ENCODE measurements at places on chromosomes 7 and 10.

GRCh38 chr7:85997515-85997914 lies 646.2 kb upstream of the GRM3 start:
- no peak for DNase-seq

- no peak for DNase-seq
Measured at GRCh38 chr10:100739517-100740368, 5.6 kb upstream of the PAX2 start.

GRCh38 chr7:99173787-99174186 lies 29.9 kb upstream of the SMURF1 start:
- DNase-seq: no peak

DNA sequence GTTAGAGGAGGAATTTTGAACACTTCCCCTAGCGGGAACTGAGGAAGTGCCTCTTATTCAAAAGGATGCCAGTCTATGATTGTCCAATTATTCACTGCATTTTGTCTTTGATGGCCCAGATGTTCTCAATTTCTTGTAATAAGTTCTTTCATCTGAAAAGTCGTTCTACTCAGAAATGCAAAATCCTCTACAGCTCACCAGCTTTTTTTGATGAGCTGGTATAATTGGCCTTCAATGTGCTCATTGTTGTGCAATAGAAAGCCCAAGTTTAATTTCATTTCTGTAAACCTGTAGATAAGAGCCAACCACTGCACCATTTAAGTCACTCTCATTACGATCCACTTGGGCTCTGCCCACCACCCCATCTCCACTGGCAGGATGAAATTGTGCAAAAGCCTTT lies 978.7 kb upstream of the AUTS2 start:
- DNase-seq: no peak

GRCh38 chr10:6059506-6059905 lies 2.7 kb downstream of the IL2RA start:
- DNase-seq: no peak

- no peak for DNase-seq
Measured at GRCh38 chr10:102284531-102284930, 39.2 kb downstream of the GBF1 start.

DNA sequence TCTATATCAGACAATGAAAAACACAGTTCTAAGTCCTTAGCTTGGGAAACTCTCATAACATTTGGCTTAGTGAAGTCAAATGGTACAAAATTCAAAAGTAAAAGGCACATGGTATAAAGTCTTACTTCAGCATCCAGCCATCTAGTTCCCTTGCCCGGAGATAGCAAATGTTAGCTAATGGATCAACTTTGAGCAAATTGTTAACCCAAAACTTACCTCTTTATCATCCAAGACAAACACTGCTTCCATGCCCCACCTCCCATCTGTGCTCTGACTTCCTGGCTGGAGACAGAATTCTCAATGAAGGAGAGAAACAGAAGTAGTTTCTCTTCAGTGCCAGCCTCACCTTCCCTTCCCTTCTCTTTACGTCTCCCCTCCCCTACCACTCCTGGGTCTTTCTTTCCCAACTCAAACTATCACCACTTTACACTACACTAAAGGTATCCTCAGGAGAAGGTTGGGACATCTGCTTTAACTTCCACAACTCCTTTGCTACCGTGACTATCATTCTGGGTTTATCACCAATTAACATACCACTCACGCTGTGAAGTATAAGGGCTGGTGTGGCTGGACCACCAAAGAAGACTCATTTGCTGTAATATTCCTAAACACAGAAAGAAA lies 21.2 kb upstream of the ZNRF2 start:
- DNase-seq: no peak

GRCh38 chr7:31036924-31037323 lies 15.2 kb upstream of the ADCYAP1R1 start:
- no peak for DNase-seq

- no peak for DNase-seq
Measured at GRCh38 chr10:97827702-97828291, 21.8 kb upstream of the GOLGA7B start.

DNA sequence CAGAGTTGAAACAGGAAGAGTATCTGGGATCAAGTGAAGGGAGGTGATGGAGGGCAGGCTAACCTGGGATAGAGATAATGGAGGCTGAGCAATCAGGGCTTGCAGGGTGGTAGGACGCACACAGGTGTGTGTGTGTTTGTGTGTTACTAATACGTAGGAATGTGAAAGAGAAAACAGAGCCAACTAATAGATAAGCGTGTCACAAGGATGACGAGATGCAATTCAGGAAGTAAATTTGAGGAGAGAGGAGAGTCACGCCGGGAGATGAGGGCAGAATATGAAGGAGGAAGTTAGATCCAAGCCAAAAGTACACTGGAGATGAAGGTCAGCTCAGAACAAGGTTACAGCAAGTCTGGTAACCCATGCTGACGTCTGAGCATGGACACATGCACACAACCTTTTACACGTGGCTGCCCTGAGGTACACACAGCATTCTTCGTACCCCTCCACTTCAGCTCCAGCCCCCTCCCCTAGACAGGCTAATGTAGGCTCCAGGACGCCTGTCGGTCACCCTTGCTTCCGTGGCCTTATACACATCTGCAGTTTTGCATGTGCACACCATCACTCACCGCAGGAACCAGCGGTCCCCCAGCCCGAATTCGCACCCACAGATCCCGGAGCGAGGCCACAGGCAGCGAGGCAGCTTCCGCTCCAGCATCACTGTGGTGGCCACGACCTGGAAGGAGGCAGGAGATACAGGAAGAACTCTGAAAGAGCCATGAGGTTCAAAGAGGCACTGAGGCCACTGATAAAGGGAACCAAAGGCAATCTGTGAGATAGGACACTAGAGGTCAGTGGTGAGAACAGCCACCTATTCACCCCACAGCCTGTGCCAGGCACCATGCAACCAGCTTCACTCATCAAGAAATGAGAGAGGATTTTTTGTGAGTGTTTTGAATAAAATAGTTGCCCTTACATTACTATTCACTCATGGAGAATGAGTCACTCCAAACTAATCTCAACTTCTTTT lies 23.7 kb upstream of the TRPV6 start:
- no peak for DNase-seq

DNA sequence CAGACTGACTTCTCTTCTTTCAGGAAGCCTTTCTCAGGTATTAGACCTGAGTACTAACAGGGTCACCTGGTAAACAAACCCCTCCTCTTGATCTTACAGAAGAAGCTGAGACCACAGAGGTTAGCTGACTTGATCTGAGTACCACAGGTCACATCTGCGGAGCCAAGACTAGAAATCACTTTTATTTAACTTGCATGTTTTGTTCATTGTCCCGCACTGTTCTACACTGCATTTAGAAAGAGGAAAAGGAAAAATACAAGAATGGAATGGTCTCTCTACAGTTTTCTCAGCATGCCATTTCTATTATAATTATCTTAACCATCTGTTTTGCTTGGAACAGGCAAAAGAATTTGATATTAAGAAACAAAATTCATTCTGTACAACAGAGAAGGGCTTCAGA lies 245.6 kb upstream of the ETV1 start:
- no peak for DNase-seq

DNA sequence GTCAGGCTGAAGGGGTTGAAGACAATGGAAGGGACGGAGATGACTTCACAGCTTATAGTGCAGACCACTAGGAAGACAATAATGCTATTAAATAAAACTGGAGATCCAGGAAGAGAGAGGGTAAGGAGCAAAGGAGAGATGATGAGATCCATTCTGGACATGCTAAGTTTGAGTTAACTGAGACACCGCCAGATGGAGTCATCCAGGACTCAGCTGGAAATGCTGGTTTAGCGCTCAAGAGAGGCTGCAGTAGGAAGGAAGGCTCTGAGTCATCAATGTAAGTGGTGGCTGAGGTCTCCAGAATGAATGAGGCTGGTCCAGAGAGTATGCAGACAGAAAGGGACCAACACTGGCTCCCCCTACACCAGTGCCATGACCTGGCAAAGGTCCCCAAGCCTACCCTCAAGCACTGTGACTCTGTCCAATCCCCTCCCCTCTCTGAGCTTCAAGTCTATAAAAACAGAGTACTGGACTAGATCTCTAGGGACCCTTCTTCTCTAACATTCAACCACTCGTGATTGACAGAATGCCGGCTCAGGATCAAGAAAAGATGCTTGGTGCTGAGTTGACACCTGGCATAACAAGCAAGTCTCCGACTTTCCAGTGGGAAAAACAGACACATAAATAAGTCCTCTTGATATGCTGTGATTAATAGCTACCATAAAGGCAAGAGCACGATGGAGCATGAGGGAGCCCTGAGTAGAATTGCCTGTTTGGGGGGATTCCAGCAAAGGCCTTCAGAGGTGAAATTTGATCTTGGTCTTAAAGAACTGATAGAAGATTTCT lies 8.9 kb downstream of the GFRA1 start:
- no peak for DNase-seq

GRCh38 chr10:10327934-10328333 lies 689.7 kb upstream of the CELF2 start:
- DNase-seq: no peak

DNA sequence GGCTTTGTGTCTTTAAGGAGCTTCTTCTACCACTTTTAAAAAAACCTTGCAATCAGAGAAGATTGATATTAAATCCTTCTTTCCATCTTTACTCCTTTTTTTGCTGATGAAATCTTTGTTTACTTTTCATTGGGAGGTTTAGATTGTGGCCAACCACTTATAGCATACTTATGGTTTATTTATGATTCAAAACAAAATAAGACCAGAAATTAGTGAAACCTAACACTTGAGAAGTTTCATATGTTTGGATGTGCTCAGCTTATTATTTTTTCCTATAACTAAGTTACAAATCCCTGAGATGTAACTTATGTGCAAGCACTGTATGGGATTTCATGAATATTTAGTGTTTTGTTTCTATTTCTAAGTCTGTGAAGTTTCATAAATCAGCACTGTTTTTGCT lies 13.5 kb upstream of the PRPS1L1 start:
- no peak for DNase-seq

DNA sequence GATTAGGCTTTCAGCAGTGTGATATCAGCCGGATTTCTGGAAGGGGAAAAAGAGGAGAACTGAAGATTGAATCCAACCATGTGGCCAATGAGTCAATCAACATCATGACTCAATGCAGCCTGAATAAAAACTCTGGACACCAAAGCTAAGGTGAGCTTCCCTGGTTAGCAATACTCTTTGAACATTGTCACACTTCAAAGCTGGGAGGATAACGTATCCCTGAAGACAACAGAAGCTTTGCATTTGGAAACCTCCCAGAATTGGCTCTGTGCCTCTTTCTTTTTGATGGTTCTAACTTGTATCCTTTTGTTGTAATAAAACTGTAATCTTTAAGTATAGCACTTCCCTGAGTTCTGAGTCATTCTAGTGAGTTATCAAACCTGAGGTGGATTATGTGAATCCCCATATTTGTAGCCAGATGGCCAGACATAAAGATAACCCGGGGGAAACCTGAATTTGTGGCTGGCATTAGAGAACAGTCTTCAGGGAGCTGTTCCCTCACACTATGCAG lies 284.4 kb downstream of the IPMK start:
- no peak for DNase-seq

DNA sequence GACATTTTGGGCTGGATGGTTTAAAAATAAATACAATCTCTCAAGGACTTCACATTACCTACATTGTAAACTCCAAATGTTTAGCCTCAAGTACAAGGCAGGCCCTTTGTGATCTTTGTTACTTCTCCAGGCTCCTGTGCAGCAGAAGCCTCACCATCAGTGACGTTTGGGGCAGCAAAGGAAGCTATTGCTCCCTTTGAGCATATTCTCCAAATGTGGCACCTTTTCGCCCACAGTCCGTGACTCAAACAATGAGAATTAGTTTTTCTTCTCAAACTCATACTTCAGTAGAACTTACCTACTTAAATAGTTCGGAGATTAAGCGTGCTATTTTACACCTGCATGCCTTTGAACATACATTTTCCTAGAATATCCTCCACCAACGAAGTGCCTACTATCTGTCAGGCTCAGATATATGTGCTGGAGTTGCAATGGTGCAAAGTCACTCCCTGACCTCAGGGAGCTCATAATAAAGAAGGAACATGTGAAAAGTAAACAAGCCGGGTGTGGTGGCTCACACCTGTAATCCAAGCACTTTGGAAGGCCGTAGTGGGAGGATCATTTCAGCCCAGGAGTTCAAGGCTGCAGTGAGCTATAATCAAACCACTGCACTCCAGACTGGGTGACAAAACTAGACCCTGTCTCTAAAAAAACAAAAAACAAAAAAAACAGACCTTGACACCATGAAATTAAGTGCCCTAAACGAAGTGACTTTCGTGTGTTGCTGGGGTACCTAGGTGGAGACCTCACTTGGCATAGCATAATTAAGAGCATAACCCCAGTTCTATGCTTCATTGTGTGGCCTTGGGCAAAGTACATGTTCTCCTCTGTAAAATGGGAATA lies 1.2 kb upstream of the ABCF2 start:
- no peak for DNase-seq

DNA sequence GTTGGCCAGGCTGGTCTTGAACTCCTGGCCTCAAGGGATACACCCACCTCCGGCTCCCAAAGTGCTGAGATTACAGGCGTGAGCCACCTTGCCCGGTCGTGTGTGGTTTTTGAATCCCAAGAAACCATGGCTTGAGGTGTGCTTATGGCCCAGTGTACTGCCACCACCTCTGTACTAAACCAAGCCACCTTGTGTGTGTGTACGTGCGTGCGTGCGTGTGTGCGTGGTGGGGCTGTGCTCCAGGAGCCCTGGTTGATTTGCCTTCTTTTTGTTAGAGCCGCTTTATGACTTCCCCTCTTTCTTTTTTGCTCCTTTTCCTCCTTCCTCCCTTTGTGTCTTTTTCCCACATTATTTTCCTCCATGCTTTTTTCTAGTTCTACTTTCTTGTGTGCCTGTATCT lies 121.4 kb downstream of the CAMK1D start:
- DNase-seq: no peak

- DNase-seq: no peak
Measured at GRCh38 chr10:20633714-20634113, 263.4 kb downstream of the NEBL start.

- DNase-seq: no peak
Measured at GRCh38 chr7:159083001-159083697, 61.5 kb downstream of the VIPR2 start.

GRCh38 chr10:5606321-5606720 lies 60.1 kb downstream of the ASB13 start:
- DNase-seq: no peak

GRCh38 chr10:60073781-60074656 lies 167.7 kb upstream of the CCDC6 start:
- no peak for DNase-seq

- no peak for DNase-seq
Measured at GRCh38 chr10:77946084-77946483, 19.5 kb upstream of the DLG5 start.

- no peak for DNase-seq
Measured at GRCh38 chr7:31052841-31053601, 913 bp downstream of the ADCYAP1R1 start.

- DNase-seq: no peak
Measured at GRCh38 chr7:102459221-102459844, 5.3 kb downstream of the ALKBH4 start.

GRCh38 chr7:50149369-50149768 lies 56.3 kb upstream of the ZPBP start:
- no peak for DNase-seq
